ENCODE measurements at places on chromosomes 12 and 14.

DNA sequence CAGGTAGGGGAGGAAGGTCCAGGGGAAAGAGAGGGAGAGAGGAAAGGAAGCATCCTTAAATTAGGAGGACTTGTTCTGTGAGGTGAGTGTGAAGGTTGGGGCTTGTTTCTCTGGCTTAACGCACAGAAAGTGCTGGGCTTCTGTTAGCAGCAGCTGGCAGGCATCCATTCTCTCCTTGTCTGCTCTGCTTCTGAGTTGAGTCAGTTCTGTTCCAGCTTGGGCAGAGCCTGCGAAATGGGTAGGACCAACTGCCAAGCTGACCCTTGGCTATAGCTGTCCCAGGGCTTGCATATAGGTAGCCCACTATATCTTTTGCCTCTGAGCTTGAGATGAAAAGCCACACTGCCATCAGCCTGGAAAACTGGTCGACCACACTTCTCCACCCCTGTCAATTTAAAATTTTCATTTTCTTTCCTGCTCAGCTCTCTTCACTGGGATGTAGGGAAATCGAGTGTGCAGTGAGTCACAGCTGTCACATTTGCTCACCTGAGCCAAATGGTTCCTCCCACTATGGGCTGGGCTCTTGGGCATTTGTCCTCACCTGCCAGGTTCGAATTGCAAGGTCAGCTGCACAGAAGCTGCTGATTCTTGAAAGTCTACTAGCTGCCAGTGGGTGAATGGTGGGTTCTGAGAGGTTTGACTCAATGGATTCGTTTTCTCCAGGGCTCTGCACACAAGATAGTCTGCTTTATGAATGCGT lies 256.4 kb upstream of the PWP1 start:
- no peak for DNase-seq

DNA sequence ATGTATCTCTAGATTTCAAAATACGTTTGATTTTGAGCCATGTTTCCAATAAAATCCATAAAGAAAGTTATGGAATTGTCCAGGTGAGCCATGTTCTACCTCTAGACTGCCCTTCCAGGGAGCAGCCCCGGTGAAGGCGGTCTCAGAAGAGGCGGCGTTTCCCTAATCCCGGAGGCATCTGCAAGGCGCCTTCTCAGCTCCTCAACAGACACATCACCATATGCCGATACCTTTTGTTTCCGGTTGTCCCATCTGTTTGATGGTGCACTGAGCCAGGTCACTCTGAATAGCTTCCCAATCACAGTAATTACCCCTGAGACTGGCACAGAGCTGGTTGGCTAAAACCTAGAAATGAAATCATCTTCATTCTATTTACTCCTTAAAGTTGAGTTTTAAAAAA lies 305.5 kb upstream of the FKBP4 start:
- no peak for DNase-seq

DNA sequence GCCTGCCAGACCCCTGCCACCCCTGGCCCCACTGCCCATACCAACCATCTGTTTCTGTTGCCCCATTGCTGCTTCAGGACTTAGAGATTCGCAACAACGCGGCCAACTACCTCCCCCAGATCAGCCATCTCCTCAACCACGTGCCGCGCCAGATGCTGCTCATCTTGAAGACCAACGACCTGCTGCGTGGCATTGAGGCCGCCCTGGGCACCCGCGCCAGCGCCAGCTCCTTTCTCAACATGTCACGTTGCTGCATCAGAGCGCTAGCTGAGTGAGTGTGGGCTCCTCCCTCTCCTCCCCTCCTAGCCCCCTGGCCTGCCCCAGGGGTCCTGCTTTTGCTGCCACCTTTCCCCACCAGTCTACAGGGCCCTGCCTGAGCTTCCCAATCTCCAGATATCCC lies 131.5 kb downstream of the ADCK1 start:
- DNase-seq: no peak

- peak; percentile 94 for DNase-seq
Observed at GRCh38 chr12:121190523-121191031, 19.4 kb upstream of the P2RX4 start.
